ENCODE measurements at places on chromosomes 11 and 22.

DNA sequence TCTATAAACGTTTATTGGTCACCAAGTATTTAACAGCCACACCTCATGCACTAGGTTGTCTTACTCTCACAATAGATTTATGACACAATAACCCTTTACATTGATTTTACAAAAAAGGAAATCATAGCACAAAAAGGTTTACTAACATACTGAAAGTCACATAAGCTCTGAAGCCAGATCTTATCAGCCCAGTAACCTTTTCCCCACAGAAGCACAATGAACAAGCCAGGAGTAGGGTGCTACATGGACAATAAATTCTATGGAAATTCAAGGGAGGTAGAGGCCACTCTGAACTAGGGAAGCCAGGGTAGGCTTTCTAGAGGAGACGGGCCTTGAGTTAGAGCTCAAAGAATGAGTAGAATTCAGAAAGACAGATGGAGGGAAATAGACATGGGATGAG lies 633.5 kb upstream of the CADM1 start:
- DNase-seq = no peak

DNA sequence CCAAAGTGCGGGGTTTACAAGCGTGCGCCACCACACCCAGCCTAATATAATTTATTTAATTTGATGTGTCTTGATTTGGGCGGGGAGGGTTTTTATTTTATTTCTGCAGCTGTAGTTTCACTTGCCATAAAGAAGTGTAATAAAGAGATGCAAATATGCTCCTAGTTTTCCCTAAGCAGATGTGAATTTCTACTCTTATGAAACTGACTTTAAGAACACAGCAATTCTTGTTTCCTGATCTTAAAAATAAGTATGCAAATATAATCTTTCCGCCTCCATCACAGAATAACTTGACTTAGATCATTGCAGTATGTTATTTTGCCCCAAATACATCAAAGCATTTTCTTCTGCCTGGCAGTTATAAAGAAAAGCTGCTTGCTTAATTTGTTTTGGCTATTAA lies 4.4 kb downstream of the SPCS2 start:
- no peak for DNase-seq

DNA sequence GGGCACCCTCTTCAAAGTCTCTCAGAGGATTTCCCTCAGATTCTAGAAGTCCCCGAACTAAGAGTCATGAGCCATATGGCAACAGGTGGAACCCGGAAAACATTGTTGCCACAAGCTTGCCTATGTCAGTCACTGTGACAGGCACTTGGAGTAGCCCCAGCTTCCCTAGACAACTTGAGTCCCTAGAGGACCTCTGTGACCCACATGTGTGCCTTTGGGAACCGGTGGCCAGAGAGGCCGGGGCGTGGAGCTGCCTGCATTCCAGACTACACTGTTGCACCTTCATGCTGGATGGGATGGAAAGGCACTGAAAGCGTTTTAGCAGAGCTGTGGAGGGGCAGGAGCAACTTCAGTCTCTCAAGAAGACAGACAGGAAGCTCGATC lies 12.1 kb downstream of the SLC37A2 start:
- DNase-seq = no peak

- no peak for DNase-seq
These were observed 1072.4 kb downstream of the BRD1 start for GRCh38 chr22:48755059-48755949.

- no peak for DNase-seq
These were observed 40.2 kb upstream of the ACCSL start for GRCh38 chr11:44007481-44008087.

- DNase-seq = no peak
These were observed 91.5 kb upstream of the HORMAD2 start for GRCh38 chr22:29988719-29989118.

GRCh38 chr11:1939006-1939625 lies 8.0 kb upstream of the MRPL23 start:
- DNase-seq = no peak

- DNase-seq = no peak
These were observed 400.7 kb downstream of the TMEM135 start for GRCh38 chr11:87438416-87438815.

- no peak for DNase-seq
These were observed 60.7 kb upstream of the MPEG1 start for GRCh38 chr11:59273373-59273841.

- no peak for DNase-seq
These were observed 6.3 kb downstream of the CAPN1 start for GRCh38 chr11:65187971-65188461.
